Bronchus fibroblast of lung (primary cell): ENCODE measurements at places on chromosomes 11 and 22. TPM values are rescaled to one million over a fixed set of nuclear protein-coding genes. Genes with fewer than 3 reads are reported as not detected.

MUC5B gene
- not detected in 2 replicates for total RNA-seq

RTL10 gene
- total RNA-seq = 9.4 and 10.3 TPM in 2 replicates

ISX gene
- total RNA-seq = not detected in 2 replicates

GLYATL2 gene
- 0.74 and 1.3 TPM in 2 replicates for total RNA-seq

FOLR1 gene
- total RNA-seq = not detected in 2 replicates

PPFIBP2 gene
- total RNA-seq = 4.9 and 6.7 TPM in 2 replicates

PNPLA5 gene
- total RNA-seq = not detected in 2 replicates

NAT10 gene
- total RNA-seq = 21.5 and 25.0 TPM in 2 replicates

OR8K1 gene
- not detected in 2 replicates for total RNA-seq

GNAZ gene
- 0.89 and 1.2 TPM in 2 replicates for total RNA-seq

CLP1 gene
- 15.0 and 15.8 TPM in 2 replicates for total RNA-seq

MRGPRF gene
- total RNA-seq = 43.1 and 43.2 TPM in 2 replicates

SLC5A12 gene
- total RNA-seq = not detected in 2 replicates

ANO5 gene
- total RNA-seq = under 0.01 TPM in 1 of 2 replicates, not detected in the other

PARVG gene
- total RNA-seq = not detected in 2 replicates

MCAM gene
- total RNA-seq = 177 and 195 TPM in 2 replicates

CCDC81 gene
- 0.17 and 0.30 TPM in 2 replicates for total RNA-seq
